Progenitor cell of endocrine pancreas (in vitro differentiated cells): ENCODE measurements at places on chromosomes 4 and X. TPM values are rescaled to one million over a fixed set of nuclear protein-coding genes. Genes with fewer than 3 reads are reported as not detected.
A peak's percentile ranks its signal among the peaks of the same experiment; 100 is the strongest.

Gene ITGB1BP2
- total RNA-seq, result 5.8 and 6.6 TPM in 2 replicates

Gene C4orf54
- not detected in 2 replicates for total RNA-seq

Gene ENPP6
- not detected in 2 replicates for total RNA-seq

Gene ARHGAP24
- total RNA-seq, result 17.6 and 17.8 TPM in 2 replicates

Gene PPP4R3C
- total RNA-seq, result not detected in 2 replicates

Gene CLIC2
- total RNA-seq, result 0.93 and 2.0 TPM in 2 replicates

Gene FREM3
- total RNA-seq, result not detected in 2 replicates

- H3K27me3 ChIP-seq, result no peaks in the 10 kb centered on the region
- DNase-seq, result no peak
- no peak overlapping the region for H3K27ac ChIP-seq
- H3K4me1 ChIP-seq, result peaks cover 7% of the 10 kb centered on the region
- H3K36me3 ChIP-seq, result peaks cover 10% of the 10 kb centered on the region
- H3K4me3 ChIP-seq, result no peak overlapping the region
These were observed 111.5 kb downstream of the MID1 start for GRCh38 chrX:10508891-10509290.

DNA sequence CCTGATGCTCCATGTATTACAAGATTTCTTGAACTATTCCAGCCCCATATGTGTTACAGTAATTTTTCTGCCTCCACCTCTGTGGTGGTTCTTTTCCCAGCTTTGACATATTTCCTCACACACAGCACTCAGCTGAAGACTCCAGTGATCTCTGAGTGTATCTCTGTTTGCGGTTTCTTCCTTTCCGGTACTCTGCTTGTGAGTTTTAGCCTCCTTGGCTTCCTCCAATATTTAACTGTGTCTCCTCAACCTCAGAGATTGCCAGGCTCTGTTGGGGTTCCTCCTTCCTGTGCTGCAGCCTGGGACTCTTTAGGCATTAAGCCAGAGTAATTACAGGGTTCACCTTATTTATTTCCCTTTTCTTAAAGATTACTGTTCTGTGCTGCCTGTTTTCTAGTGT is 73.2 kb downstream of the NFKB1 start:
- no peaks in the 10 kb centered on the region for H3K27me3 ChIP-seq
- H3K4me3 ChIP-seq, result no peak overlapping the region
- no peak overlapping the region for H3K27ac ChIP-seq
- H3K4me1 ChIP-seq, result no peaks in the 10 kb centered on the region
- no peak for DNase-seq
- peaks cover 22% of the 10 kb centered on the region for H3K36me3 ChIP-seq

DNA sequence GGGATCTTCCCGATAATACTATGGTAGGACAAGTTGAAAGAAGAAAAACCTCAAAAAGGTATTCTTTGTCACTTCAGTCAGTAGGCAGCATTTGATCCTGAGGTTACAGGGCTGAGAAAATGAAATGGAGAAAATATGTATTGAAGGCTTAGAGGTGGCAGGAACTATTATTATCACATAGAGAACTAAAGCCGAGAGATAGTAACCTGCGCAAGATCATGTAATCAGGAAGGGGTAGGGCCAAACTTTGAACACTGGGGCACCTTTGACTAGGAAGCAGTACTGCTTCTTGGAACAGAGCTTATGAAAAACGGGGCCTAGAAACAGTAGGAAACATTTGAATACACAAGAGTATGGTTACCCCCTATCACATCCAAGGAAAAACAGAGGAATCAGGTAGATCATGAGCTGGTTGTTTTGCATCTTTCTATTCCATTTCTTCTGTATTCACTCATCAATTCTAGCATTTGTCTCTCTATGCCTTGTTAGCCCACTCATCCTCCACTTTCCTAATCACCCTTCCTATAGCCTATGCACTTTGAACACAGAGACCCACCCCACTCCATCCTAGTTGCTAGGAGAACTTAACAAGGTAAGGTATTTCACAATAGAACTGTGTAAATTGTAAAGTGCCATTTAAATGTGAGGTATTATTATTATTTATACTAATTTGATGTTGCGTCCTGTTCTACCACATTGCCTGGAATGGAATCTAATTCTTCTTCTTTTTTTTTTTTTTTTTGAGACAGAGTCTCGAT is 34.6 kb upstream of the SLC9A7 start:
- H3K4me3 ChIP-seq, result no peak overlapping the region
- H3K36me3 ChIP-seq, result no peaks in the 10 kb centered on the region
- H3K27ac ChIP-seq, result no peak overlapping the region
- DNase-seq, result no peak

GRCh38 chrX:39969819-39970504 is 127.8 kb downstream of the BCOR start:
- H3K36me3 ChIP-seq, result no peaks in the 10 kb centered on the region
- H3K27me3 ChIP-seq, result no peaks in the 10 kb centered on the region
- peaks cover 3% of the 10 kb centered on the region for H3K4me1 ChIP-seq
- no peak overlapping the region for H3K27ac ChIP-seq
- no peak overlapping the region for H3K4me3 ChIP-seq

DNA sequence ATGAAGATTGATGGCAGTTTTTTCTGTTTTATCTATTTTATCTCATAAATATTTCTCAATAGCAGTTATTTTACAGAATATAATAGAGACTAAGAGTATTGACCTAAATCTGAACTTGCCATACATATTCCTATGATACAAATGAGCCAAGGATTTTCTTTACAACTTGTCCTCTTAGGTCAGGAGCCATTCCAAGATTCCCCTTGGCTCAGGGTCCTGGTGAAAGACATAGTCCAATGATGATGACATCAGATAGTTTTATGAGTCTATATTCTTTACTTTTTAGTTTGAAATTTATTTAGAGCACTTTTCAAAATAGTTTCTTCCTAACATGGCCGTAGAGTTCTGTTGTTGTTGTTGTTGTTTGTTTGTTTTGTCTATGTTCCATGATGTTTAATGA is 869.1 kb upstream of the GRID2 start:
- DNase-seq, result no peak
- no peaks in the 10 kb centered on the region for H3K4me1 ChIP-seq
- H3K27me3 ChIP-seq, result no peaks in the 10 kb centered on the region
- no peaks in the 10 kb centered on the region for H3K36me3 ChIP-seq
- no peak overlapping the region for H3K27ac ChIP-seq

DNA sequence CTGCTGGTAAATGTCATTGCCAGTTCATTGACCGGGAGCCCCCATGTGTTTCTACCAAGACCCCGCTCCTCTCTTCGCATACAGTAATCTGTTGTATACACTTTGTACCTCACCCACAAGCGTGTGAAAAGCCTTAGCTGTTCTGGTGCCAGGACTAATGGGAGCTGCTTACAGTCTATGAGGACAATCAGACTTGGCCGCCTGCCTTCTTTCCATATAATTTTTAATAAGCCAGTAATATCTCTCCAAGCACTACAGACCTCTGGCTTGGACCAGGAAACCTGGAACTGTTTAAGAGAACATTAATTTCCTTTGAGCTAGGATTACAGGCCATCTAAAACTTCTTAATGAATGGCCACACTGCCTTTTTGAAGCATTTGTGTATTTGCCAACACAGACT is 149.7 kb upstream of the MSX1 start:
- H3K36me3 ChIP-seq, result no peaks in the 10 kb centered on the region
- DNase-seq, result no peak
- H3K4me3 ChIP-seq, result no peak overlapping the region
- H3K27me3 ChIP-seq, result peaks cover 3% of the 10 kb centered on the region
- H3K4me1 ChIP-seq, result peaks cover 2% of the 10 kb centered on the region

GRCh38 chr4:137067735-137068134 is 464.6 kb downstream of the PCDH18 start:
- H3K4me3 ChIP-seq, result no peak overlapping the region
- no peaks in the 10 kb centered on the region for H3K4me1 ChIP-seq
- no peaks in the 10 kb centered on the region for H3K27me3 ChIP-seq

DNA sequence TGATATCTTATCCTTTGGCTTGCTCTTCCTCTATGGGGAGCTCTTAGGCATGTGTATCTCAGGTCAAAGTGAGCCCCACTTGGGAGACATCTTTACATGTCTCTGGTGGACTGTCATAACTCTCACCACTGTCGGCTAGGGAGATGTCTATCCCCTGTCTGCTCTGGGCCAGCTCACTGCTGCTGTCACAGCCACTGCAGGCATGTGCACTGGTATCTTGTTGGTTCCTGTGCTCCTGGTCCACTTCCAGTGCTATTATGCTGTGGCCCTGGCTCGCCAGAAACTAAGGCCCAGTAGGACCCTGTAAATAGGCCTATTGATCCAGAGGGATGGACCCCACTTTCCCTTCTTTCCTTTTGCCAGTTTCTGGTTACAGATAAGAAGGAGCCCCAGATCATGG is 56.6 kb upstream of the LAS1L start:
- H3K27ac ChIP-seq, result no peak overlapping the region
- H3K4me3 ChIP-seq, result no peak overlapping the region
- DNase-seq, result no peak
- no peaks in the 10 kb centered on the region for H3K36me3 ChIP-seq
- H3K4me1 ChIP-seq, result no peaks in the 10 kb centered on the region

DNA sequence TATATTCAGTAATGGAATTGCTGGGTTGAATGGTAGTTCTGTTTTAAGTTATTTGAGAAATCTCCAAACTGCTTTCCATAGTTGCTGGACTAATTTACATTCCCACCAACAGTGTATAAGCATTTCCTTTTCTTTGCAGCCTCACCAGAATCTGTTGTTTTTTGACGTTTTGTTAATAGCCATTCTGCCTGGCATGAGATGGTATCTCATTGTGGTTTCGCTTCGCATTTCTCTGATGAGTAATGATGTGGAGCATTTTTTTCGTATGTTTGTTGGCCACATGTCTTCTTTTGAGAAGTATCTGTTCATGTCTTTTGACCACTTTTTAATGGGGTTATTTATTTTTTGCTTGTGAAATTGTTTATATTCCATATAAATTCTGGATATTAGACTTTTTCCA is 13.6 kb upstream of the MAGED4B start:
- H3K27me3 ChIP-seq, result no peaks in the 10 kb centered on the region
- H3K4me3 ChIP-seq, result no peak overlapping the region
- no peak overlapping the region for H3K27ac ChIP-seq
- H3K4me1 ChIP-seq, result no peaks in the 10 kb centered on the region
- no peak for DNase-seq
- H3K36me3 ChIP-seq, result peaks cover 1% of the 10 kb centered on the region

DNA sequence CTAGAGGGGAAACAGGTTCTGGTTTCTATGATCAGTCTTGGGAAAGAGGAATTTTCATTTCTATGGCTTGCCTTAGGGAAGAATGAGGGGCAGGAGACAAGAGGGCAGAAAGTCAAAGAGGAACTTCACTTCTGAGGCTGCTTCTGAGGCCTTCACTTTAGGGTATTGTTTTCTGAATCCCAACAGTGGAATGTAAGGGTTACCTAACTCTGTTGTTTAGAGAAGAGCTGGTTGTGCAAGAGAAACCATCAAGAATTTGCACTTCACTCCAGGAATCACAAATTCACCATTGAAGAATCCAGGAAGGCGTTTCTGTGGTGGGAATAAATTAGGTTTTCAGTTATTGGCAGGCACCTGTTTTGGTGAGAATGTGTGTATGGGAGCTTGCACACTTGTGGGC is 126.7 kb upstream of the AMOT start:
- no peak overlapping the region for H3K4me3 ChIP-seq
- DNase-seq, result no peak
- H3K36me3 ChIP-seq, result peaks cover 5% of the 10 kb centered on the region
- H3K27me3 ChIP-seq, result no peaks in the 10 kb centered on the region
- peak overlapping the region; percentile 90 for H3K27ac ChIP-seq

DNA sequence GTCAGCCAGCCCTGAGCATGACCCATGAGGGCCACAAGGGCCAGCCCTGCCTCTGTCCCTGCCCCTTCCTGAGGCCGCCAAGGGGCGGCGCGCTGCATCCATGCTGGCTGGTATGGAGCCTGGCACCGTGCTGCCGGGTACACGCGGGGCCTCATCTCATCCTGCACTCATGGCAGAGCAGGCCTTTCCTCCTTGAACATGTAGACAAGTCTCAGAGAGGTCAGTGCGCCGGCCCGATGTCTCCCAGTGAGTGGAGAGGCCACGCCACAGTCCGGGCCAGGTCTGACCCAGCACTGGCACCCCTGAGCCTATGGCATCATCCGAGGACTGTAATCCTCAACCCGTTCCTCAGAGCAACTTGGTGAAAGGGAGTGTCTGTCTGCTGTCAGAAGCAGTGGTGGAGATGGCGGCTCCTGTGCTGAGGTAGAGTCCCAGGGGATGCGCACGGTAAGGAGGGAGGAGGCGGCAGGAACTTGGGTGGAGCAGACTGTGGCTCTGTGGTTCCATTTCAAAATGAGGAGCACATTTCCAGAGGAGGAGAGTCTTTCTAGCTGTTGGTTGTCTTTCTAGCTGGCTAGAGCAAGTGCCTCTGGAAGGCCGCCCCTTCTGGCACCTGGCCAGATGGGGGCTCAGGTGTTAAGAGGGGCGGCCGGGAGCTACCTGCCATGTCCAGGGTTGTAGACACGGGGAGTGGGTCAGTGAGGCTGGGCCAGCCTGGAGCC is 32.8 kb downstream of the TRMT44 start:
- no peak for DNase-seq
- no peak overlapping the region for H3K4me3 ChIP-seq
- no peak overlapping the region for H3K27ac ChIP-seq
- H3K36me3 ChIP-seq, result peaks cover 10% of the 10 kb centered on the region
- no peaks in the 10 kb centered on the region for H3K4me1 ChIP-seq
- no peaks in the 10 kb centered on the region for H3K27me3 ChIP-seq

- DNase-seq, result no peak
- H3K4me3 ChIP-seq, result no peak overlapping the region
- no peaks in the 10 kb centered on the region for H3K4me1 ChIP-seq
- H3K27me3 ChIP-seq, result no peaks in the 10 kb centered on the region
- H3K36me3 ChIP-seq, result no peaks in the 10 kb centered on the region
- H3K27ac ChIP-seq, result no peak overlapping the region
These were observed 183.7 kb downstream of the DKK2 start for GRCh38 chr4:106852426-106852825.

GRCh38 chr4:105461221-105461620 is 12.6 kb downstream of the PPA2 start:
- H3K4me1 ChIP-seq, result no peaks in the 10 kb centered on the region
- H3K4me3 ChIP-seq, result no peak overlapping the region
- peaks cover 30% of the 10 kb centered on the region for H3K36me3 ChIP-seq

- no peaks in the 10 kb centered on the region for H3K36me3 ChIP-seq
- no peak overlapping the region for H3K27ac ChIP-seq
- peaks cover 14% of the 10 kb centered on the region for H3K4me1 ChIP-seq
- DNase-seq, result no peak
- H3K4me3 ChIP-seq, result no peak overlapping the region
These were observed 23.1 kb upstream of the TMEM184C start for GRCh38 chr4:147594107-147594506.

GRCh38 chr4:787561-787981 is 38.4 kb downstream of the CPLX1 start:
- no peak overlapping the region for H3K27ac ChIP-seq
- H3K36me3 ChIP-seq, result no peaks in the 10 kb centered on the region
- H3K4me1 ChIP-seq, result peaks cover 9% of the 10 kb centered on the region

GRCh38 chrX:51257490-51257889 is 75.1 kb upstream of the NUDT10 start:
- H3K27ac ChIP-seq, result no peak overlapping the region
- DNase-seq, result no peak
- no peaks in the 10 kb centered on the region for H3K4me1 ChIP-seq
- H3K4me3 ChIP-seq, result no peak overlapping the region
